ENCODE measurements at places on chromosomes 6 and 20.

DNA sequence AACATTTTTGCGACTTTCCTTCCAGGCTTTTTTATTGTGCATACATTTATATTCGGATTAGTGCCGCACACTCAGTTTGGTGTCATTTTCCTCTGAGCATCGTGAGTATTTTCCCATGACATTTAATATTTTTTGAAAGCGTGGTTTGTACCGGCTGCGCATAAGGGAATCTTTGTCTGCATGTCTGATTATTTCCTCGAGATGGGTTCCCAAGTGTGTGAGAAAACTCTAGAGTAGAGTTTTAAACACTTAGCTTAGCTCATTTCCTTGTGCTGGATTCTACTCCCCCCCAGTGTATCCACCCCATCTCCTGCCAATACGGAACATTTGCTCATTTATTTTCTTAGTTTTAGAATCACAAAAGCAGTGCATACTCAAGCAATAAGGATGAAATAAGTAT lies 94.3 kb downstream of the CDC5L start:
- no peak for DNase-seq

- DNase-seq = no peak
Observed at GRCh38 chr20:45282700-45283550, 23.7 kb upstream of the RBPJL start.

DNA sequence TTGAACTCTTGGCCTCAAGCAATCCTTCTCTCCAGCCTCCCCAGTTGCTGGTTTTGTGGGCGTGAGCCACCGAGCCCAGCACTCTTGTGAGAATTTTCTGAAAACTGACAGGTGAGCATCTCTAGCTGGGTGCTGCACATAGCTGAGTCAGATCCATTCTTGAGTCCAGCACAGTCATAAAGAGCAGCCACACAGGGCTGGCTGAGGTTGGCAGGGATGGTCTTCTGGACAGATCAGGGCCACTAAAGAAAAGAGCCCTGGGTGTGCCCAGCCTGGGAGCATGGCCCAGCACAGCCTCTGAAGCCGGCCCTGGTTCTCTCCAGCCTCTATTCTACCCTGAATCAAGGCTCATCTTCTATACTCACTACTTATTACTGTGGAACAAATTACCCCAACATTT lies 11.5 kb downstream of the DLGAP4 start:
- DNase-seq = no peak

DNA sequence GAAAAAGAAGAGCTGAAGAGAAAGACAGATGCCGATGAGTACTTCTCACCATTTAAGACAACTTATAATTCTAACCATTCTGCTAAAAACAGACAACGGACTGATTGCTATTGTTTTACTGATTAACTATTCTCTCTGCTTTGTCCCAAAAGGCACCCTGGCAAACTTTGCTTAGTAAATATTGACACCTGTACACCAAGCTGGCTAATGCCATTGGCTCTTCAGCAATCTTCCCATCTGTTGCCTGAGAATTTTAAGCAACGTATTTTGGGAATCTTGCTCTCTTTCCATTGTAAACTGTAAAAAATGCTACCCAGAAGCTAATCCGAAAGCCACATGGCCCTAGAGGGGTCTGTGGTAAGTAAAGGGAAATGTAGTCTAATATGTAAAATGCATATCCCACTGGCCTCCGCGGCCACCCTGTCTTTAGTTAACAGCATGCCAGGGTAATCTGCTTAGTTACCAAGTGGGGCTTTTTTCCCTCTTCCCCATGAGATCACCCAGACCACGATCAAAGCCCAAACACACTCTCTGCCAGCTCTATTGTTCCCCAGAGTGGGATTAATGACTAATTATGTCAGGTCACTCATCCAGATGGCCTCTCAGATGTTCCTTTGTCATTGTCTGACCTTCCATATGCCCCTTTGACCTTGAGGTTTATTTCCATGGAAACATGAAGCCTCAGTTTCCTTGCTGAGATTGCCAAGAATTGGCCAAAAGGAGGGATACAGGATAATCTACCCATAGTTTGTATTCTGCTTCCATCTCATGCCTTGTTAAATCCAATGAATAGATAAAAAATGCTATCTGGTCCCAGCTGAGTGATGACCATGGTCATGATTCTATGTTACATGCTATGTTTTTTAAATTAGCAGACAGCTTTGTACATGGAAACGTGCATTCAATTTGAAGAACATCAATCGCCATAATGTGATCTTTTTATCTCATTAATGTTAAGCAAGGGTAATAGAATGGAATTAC lies 216.4 kb upstream of the MCHR2 start:
- DNase-seq = no peak

GRCh38 chr20:34269996-34270627 lies 28.9 kb downstream of the ASIP start:
- peak; percentile 62 for DNase-seq

Measured in right lobe of liver (tissue), 6 donors.